LoVo (cell line): ENCODE measurements at places on chromosomes 5 and 9.

DNA sequence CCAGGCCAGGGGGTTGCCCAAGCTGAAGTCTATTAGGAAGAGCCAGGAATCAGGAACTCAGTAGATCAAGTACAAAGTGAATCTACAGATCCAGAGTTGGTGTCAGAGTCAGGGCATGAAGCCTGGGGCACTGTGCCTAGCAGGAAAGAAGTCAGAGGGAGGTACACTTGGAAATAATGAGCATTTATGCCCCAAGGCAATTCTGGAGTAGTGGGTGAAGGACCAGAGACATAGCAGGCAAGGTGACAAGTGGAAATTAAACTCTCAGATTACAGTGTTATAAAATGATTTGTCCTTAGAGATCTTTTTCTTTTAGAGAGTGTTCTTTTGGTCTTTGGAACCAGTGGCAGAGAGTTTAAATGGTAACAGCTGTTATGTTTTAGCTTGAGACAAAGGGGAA, 138.0 kb downstream of the ADAMTSL1 start:
- no peak for DNase-seq

GRCh38 chr5:23840083-23840482, 332.7 kb downstream of the PRDM9 start:
- no peak for DNase-seq

GRCh38 chr5:168270476-168270875, 21.0 kb upstream of the WWC1 start:
- DNase-seq, result peak; percentile 52

GRCh38 chr5:140595538-140596300, 31.1 kb downstream of the SLC35A4 start:
- DNase-seq, result no peak

- no peak for DNase-seq
Observed at GRCh38 chr5:176170084-176170483, 68.1 kb upstream of the SIMC1 start.

GRCh38 chr5:159504857-159505304, 174.6 kb upstream of the IL12B start:
- no peak for DNase-seq

DNA sequence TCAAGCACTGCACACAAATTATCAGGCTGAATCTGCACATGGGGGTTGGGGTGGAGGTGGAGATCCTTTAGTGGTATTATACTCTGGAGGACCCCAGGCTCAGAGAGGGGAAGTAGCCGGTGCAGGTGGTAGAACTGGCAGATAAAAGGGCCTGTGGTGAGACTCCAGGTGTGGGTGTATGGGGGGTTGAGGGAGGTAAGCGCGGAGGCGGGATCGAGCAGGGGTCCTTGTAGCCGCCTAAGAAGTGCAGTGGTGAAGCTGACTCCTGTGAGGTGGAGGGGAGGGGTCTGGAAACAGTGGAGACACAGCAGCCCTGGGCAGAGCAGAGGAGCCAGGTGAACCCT, 841 bp downstream of the ACSL6 start:
- no peak for DNase-seq

DNA sequence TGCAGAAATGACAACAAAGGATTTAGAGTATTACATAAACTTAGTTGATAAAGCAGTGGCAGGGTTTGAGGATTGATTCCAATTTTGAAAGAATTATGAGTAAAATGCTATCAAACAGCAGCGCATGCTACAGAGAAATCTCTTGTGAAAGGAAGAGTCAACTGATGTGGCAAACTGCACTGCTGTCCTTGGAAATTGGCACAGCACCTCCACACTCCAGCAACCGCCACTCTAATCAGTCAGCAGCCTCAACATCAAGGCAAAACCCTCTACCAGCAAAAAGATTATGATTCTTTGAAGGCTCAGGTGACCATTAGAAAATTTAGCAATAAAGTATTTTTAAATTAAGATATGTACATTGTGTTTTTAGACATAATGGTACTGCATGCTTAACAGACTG, 66.4 kb downstream of the AUH start:
- no peak for DNase-seq

GRCh38 chr9:127273326-127273725, 8.8 kb downstream of the GARNL3 start:
- no peak for DNase-seq

- peak; percentile 40 for DNase-seq
Observed at GRCh38 chr5:127942246-127943060, 141.1 kb upstream of the SLC12A2 start.

DNA sequence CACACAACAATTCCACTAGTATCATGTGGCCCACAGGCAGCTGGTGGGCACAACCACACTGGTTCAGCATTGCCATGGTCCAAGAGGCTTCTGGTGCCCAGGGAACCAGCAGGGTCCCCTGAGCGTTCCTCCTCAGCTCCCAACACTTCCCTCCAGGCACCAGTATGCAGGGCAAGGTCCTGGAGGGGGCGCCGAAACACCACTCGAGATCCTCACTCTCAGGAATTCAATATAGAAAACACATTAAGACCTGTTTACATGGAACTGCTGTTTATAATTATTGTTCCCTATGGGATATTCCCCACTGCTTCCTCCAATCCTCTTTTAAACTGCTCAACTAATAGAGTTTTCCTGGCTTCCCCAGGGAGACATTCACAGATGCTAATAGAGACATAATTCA, 91.9 kb upstream of the GABRP start:
- DNase-seq, result no peak

DNA sequence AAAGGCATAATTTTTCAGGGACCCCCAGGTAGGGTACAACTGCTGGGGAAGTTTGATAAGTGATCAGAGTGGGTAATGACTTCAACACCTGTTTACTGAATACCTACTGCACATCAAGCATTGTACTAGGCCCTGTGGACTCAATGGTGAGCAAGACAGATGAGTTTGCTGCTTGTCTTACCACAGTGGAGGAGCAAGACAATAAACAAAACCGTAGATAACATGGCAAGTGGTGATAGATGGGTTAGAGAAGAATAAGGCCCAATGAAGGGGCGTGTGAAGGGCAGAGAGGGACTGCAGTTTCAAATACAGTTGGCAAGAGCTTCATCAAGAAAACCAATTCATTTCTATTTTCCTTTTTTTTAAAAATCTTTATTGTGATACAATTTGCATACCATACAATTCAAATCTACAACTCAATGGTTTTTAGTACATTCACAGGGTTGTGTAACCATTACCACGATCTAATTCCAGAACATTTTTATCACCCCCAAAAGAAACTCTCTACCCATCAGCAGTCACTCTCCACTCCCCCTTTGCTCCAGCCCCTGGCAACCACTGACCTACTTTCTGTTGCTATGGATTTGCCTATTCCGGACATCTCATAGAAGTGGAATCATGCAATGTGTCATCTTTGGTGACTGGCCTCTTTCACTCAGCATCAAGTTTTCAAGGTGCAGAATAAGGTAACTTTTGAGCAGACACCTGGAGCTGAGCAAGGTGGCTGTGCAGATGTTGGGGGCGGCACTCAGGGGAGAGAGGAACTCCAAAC, 31.9 kb upstream of the HAND1 start:
- no peak for DNase-seq

DNA sequence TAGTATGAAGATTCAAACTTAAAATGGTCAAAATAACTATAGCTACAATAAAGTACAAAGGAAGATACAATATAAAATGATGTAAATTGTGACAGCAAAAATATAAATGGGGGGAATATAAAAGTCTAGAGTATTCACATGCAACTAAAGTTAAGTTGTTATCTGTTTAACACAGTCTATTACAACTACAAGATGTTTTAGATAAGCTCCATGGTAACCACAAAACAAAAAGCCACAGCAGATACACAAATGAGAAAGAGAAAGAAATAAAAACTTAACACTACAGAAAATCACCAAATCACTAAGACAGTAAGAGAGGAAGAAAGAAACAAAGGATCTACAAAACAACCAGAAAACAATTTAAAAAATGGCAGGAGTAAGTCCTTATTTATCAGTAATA, 17.0 kb upstream of the SH3TC2 start:
- no peak for DNase-seq

DNA sequence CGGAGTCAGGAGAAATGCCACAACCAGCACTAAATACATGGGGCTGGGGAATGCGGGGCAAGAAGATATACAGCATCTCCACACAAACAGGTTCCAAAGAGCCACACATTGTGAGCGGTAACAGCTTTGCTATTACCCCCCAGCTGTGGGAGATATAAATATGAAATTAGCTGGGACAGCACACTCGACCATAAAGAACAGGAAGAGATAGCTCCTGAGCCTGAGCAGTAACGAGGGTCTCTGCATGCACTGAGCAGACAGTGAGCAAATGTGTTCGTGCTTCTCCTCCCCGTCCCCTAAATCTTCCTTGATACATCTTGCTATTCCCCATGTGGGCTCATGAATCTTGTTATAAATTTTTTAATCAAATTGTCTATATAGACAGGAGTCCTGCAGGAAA, 53.1 kb downstream of the ADAMTS2 start:
- no peak for DNase-seq

DNA sequence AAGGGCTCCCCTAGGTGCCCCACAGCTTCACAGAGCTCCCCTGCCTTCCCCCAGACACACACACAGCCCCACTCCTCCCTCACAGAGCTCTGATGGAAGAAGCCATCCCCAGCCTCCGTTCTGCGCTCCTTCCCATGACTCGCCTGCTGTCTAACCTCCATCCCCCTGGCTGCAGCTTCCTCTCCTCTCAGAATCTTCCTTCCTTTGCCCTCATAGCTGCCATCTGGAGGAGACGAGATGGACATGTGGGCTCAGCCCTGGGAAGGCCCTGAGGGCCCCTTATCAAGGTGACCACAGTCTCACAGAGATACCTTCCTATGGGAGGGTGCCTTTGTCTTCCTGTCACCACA, 94.3 kb downstream of the PCDH1 start:
- DNase-seq, result no peak
